Smooth muscle cell of the brain vasculature (primary cell): ENCODE measurements at places on chromosomes 1 and 21.

- no peak for DNase-seq
These were observed 111.9 kb downstream of the ZBTB18 start for GRCh38 chr1:244162786-244163530.

DNA sequence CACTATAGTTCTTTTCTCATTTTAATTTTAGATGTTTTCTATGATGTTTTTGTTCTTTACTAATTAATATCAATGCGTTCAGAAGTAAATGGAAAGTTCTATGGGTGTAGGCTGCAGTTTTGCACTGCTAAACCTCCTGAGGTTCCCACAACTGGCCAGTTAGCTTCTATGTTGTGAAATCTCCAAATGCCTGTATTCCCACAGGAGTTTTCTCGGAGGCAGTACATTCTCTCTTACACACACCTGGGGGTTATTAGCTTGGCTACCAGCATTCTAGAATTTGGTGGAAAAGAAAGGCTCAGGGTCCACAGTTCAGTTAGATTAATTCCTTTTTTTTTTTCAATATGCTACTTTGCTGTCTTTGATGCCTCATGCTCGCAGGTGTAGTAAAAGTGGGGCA lies 216.9 kb upstream of the NRIP1 start:
- no peak for DNase-seq

DNA sequence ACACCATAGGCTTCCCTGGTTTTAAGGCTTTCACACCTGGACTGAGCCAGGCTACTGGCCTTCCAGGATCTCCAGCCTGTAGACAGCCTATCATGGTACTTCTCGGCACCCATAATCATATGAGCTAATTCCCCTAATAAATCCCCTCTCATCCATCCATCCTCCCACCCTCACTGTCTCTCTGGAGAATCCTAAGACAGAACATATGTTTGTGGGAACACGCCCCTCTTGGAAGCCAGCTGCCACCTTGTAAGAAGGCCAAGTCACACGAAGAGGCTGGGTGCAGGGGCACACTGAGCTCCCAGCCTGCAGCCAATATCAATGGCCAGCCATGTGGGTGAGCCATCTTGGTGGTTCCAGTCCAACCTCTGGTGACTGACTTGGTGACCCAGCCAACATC lies 7.4 kb downstream of the CLCC1 start:
- DNase-seq = no peak

DNA sequence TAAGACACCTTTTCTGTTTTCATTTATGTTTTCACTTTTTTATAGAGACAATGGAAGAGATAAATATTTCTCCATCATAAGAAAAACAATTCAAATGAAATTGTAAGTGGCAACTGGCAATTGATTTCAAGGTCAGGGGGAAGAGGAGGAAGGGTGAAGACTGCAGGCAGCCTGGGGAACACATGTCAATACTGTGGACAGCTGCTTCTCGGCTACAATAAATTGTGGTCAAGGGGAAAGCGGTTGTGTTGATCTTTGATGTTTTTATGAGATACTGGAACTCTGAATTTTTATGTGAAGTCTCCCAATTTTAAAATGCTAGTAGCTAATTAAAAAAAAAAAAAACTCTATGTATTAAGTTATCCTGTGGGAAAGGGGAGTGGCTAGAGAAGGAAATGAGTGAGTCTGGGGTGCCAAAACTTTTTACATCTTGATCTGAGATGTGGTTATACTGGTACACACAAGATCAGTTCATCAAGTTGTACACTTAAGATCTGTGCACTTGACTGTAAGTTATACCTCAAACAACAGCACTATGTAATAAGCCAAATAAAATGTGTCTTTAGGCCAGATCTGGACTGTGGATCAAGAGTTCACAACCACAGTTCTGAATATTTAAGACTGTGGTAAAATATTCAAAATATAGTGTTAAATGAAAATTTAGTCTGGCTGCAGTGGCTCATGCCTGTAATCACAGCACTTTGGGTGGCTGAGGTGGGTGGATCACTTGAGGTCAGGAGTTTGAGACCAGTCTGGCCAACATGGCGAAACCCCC lies 18.0 kb downstream of the SSX2IP start:
- DNase-seq = no peak

- DNase-seq = no peak
These were observed 17.1 kb upstream of the PARP1 start for GRCh38 chr1:226425004-226425378.

DNA sequence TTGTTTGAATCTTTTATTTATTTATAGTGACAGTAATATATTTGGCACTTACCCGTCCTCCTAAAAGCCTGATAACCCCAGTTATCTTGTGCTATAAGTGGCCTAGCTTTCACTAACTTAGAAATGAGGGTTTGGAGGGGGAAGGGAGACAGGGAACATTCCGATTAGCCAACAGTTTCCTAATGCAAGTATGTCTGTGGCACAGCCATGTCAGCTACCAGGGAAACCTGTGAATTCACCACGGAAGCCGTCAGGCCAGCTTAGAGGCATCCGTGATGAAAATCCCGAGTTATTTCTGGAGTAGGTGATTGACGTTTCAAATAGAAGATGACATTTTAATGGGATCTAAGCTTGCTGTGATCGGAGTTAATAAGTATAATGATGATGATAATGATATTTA lies 39.4 kb upstream of the BCL10 start:
- DNase-seq = no peak

- no peak for DNase-seq
These were observed 109.6 kb downstream of the PLPP3 start for GRCh38 chr1:56469640-56470371.
